ENCODE measurements at places on chromosomes 6 and 20.
A peak's percentile ranks its signal among the peaks of the same experiment; 100 is the strongest.

DNA sequence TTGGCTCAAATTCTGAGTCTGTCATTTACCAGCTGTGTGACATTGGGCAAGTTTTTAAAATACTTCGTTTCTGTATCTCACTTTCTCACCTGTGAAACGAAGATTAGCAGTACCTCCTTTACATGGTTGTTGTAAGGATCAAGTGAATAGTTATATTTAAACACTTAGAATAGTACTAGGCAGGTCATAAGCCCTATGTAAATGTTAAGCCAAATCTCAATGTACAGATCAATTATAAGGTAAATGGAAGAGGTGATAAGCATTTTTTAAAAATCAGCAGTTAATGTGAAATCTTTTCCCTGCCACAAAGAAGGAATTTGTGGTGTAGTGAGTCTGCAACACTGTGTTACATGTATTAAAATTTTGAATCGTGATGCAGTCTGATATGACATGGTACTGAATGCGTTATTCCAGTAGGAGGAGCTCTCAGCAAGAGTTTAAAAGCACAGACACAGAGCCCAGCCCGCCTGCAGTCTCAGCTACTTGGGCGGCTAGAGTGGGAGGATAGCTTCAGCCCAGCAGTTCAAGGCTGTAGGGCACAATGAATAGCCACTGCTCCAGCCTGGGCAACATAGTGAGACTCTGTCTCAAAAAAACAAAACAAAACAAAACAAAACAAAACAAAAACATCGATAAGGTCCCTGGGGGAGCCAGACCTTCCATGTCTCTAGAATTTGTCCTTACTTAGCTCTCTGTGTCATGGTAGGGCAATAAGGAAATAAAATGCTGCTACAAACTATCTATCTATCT, 46.0 kb downstream of the GTF2H5 start:
- DNase-seq, result no peak

GRCh38 chr6:134442073-134442472, 124.2 kb upstream of the SGK1 start:
- DNase-seq, result no peak

DNA sequence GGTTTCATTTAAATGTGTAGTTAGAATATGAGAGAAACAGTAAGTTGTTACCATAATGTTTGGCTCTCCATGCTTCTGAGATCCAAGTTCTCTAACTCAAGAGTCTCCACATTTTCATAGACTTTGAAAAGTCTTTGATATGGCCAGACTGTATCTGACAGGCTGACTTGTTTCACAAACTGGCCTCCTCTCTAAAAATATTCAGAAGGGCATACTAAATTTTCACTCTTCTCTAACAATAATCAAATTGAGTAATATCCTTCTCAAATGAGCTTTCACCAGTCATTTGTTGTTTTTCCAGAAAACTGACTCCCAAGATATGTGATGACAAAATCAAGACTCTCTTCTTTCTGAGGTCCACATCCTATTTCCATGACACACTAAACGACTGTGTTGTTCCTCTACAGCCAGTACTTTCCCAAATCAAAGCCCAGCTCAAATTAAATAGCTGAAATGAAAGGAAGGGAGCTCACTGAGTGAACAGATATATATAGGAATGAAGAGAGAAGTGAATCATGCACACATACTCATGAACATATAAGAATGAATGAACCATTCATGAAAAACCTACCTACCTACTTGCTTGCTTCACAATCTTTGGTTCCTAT, 15.1 kb downstream of the HIVEP2 start:
- DNase-seq, result no peak

GRCh38 chr20:22063753-22064152, 358.3 kb downstream of the PAX1 start:
- no peak for DNase-seq

DNA sequence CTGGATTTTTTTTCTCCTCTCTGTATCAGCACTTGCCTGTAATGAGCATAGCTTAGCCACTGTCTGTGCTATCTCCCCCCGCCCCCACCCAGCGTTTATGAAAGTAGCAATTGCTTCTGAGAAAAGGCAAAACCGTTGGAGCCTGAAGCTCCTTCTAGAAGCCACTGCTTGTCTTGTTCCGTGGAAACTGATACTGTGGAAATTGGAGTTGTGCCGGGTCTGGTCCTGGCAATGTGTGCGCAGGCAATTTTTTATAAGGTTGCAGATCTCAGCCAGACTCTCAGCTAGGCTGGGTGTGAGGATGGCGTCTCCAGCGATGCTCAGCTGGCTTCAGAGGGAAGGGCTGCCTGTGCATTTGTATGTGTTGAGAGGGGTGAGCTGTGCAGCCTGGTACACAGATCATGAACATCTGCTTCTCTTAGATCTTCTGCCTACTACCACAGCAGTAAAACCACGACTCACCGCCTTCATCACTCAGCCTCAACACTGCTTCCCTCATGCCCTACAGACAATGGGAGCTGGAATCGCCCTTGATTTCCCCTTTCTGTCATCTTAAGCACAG, 72.4 kb upstream of the GTSF1L start:
- peak; percentile 13 for DNase-seq

DNA sequence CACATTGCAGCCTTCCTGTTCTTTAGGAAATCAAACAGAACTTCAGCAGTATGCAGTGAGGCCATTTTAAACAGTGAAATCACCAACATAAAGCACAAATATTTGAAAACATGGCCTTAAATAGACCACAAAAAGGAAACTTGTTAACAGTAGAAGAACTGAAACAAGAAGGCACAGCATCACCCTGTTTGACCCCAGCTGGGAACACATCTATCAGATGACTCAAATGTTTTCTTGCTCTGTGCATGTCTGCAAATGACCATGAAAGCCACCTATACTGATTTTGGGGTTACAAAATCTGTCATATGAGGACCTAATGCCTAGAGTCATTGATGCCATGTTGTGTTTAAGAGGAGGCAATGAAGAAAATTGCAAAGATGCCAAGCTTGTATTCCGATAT, 123.8 kb upstream of the ADGRF1 start:
- no peak for DNase-seq

DNA sequence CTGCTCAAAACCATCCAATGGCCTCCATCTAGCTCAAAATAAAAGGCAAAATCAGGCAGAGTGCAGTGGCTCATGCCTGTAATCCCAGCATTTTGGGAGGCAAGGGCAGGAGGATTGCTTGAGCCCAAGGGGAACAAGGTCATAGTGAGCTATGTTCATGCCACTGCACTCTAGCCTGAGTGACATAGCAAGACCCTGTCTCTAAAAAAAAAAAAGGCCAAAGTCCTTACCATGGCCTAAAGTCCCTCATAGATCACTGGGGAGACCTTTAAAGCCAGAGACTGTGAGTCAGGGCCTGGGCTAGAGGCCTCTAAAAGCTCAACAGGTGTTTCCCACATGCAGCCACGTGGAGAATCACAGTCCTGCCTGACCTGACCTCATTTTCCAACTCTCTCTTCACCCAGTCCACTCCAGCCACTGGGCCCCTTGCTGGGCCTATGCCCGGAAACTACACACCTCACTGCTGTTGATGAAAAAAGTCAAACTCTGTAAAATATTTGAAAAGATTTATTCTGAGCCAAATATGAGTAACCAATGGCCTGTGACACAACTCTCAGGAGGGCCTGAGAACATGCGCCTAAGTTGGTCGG, 28.2 kb upstream of the TAB2 start:
- DNase-seq, result no peak

DNA sequence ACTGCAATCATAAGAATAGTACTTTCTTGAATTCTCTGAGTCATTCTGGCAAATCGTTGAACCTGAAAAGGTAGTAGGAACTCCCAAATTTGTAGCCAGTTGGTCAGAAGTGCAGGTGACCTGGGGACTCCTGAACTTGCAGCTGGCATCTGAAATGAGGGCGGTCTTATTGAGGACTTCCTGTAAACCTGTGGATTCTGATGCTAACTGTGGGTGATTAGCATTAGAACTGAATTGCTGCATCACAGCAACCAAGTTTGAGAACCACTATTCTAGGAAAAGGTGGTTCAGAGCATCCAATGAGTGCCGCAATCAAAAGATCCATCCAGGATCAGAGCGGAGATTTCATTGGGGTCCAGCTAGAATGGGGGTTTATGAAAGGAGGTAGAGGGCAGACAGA, 50.2 kb upstream of the UTRN start:
- DNase-seq, result no peak

DNA sequence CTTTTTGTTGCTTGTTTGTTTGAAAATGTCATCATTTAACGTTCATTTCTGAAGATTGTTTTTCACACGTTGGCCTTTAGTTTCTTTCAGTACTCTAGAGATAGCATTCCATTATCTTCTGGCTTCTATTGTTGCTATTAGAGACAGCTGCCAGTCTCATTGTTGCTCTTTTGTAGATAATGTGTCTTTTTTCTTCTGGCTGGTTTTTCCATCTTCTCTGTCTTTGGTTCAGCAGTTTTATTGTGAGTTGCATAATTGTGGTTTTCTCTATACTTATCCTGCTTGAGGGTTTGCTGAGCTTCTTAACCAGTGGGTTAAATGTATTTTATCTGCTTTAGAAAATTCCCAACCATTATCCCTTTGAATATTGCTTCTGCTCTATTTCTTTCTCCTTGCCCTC, 23.2 kb upstream of the AIG1 start:
- DNase-seq, result no peak

- DNase-seq, result no peak
Measured at GRCh38 chr6:69026243-69026642, 391.2 kb downstream of the ADGRB3 start.

GRCh38 chr20:821046-821730, 12.3 kb upstream of the FAM110A start:
- no peak for DNase-seq

- no peak for DNase-seq
Measured at GRCh38 chr6:112252571-112253497, 1.5 kb downstream of the LAMA4 start.

DNA sequence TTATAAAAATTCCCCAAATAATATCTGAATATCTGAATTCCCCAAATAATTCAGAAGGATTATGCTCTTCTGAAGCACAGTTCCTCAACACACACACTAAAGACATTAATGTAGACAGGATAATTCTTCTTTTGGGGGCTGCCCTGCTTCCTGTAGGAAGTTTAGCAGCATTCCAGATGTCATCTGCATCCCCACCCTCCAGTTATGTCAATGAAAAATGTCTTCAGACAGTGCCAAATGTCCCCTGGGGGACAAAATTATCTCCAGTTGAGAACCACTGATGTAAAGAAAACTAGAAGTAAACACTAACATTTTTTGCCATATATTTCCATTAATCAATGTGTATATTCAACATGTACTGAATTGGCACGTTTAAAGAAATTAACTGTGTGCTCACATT, 25.9 kb upstream of the NAA20 start:
- DNase-seq, result no peak

DNA sequence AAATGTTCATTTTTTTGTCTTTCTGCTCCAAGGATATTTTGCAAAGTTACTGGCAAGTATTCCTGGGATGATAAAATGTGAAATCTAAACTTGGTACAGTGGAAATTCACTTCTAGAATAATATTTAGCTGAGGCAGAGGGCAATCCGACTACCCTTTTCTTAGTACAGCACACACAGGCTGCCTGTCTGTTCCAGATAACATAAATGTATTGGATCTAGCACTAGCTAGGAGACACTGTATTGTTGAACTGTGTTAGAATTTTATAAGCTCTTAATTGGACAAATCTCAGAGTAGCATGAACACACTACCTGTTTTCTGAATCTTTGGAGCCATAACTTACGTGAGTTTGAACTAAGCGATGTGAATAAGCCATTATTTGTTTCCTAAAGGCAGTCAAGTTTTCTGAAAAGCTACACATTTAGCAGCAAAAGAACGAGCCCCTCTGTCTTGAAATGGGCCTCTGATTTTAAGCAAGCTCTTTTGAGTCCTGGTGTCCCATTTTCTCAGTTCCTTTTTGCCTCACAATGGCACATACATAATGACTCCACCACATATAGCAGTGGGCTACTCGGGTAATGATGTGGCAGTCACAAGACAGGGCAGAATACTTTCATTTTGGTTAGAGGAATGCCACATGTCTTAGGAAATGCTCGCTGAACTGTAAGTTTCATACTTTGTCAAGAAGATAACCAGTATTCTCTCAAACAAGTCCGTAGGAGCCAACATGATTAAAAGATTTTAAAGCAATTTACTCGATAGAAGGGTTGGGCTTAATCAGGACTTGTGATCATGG, 116.5 kb upstream of the ESR1 start:
- no peak for DNase-seq

GRCh38 chr6:7138921-7139358, 31.2 kb downstream of the RREB1 start:
- DNase-seq, result no peak

GRCh38 chr6:124885171-124885570, 77.1 kb upstream of the RNF217 start:
- DNase-seq, result no peak

GRCh38 chr6:116456927-116457326, 4.2 kb upstream of the CALHM6 start:
- no peak for DNase-seq

DNA sequence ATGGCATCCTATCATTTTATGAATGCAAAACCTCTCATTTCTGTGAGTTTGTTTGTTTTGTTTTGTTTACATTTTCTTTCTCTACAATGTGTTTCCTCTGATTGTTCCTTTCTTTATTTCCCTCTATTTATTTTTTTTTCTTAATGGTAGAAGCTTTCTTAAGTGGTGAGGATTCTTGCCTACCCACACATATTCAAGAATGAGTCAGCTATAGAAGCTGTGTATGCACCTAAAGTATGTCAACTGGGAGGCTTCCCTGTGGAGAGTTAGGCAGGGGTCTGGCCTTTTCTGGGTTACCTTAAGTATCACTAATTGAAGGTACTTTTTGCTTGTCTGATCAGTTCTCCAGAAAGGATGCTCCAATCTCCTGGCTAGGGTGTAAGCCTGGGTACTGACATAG, 354.0 kb downstream of the ESR1 start:
- DNase-seq, result no peak

GRCh38 chr6:135181333-135182070, 394 bp downstream of the MYB start:
- no peak for DNase-seq

Data from urinary bladder (tissue), 4 donors.